ENCODE measurements at places on chromosomes 7 and 10.

DNA sequence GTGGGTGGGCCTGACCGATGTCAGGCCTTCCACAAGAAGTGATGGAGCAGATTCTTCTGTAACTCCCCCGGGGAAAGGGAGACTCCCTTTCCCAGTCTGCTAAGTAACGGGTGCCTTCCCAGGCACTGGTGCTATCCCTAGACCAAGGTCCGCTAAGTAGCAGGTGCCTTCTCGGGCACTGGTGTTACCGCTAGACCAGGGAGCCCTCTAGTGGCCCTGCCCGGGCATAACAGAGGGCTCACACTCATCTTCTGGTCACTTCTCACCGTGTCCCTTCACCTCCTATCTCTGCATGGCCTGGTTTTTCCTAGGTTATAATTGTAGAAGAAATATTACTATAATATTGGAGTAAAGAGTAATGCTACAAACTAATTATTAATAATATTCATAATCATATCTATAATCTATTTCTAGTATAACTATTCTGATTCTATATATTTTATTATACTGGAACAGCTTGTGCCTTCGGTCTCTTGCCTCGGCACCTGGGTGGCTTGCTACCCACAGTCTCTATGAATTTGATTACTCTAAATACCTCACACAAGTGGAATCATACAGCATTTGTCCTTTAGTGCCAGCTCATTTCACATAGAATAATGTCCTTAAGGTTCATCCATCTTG lies 1378.7 kb downstream of the XPNPEP1 start:
- DNase-seq = peak; percentile 88

- no peak for DNase-seq
These were observed 125.8 kb downstream of the CRPPA start for GRCh38 chr7:16295558-16295957.

GRCh38 chr10:43234471-43235041 lies 32.3 kb downstream of the RASGEF1A start:
- no peak for DNase-seq

DNA sequence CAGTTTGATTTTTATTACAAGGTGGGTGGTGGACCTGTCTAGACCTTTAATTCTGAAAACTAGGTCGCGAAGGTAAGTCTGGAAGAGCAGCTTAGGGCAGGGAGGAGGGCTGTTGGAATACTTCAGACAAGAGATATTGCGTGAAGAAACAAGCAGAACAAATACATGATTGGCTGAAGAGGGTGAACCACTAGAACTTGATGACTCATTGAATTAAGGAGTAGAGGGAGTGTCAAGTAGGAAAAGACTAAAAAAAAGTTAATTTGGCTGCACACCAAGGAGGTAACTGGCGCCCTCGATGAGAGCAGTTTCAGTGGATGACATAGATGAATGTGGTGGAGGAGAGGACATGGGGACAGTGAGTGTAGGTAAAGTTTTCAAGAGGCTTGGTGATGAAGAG lies 41.3 kb downstream of the WNT2 start:
- DNase-seq = no peak

- peak; percentile 36 for DNase-seq
These were observed 93.4 kb downstream of the DOCK4 start for GRCh38 chr7:112112822-112113255.

DNA sequence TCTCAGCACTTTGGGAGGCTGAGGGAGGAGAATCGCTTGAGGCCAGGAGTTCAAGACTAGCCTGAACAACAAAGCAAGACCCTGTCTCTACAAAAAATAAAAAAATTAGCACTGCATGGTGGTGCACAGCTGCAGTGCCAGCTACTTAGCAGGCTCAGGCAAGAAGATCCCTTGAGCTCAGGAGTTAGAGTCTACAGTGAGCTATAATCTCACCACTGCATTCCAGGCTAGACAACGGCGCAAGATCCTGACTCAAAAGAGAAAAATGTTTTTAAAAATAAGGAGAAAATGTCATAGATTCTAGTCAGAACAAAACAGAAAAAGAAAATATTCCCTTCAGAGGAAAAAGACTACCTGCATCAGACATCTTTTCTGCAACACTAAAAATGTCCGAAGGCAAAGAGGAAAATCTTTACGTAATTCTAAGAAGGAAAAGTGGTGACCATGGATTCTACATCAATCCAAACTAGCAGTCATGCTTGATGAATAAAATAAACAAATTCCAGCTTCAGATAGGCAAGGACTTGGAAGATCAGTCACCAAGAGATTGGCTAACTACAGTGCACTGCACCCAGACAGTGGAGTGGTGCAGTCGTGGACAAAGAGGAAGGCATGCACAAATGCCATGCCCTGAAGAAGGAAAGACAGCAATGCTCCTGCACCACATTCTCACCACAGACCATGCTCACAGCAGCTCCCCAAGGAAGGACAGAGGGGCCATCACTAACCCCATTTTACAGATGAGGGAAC lies 54.3 kb downstream of the ERCC6 start:
- DNase-seq = no peak

- no peak for DNase-seq
These were observed 1050.0 kb upstream of the GHITM start for GRCh38 chr10:83089335-83089734.

GRCh38 chr10:126129026-126129425 lies 232.7 kb downstream of the FANK1 start:
- no peak for DNase-seq

DNA sequence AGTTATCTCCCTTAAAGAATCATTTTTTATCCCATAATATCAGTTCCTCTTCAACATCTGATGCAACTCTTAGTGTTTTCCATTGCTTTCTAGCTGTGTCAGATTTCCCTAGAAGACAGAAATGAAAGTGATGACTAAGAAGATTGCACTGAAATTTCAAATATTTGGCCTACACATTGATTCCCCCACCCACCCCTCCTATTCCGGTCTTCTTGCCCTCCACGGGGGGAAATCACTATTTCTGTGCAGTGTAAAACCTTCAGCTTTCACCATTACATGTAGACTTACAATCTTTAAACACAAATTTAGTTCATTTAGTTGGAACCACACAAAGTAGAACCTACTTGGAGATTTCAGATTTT lies 63.7 kb upstream of the IL6 start:
- DNase-seq = no peak

DNA sequence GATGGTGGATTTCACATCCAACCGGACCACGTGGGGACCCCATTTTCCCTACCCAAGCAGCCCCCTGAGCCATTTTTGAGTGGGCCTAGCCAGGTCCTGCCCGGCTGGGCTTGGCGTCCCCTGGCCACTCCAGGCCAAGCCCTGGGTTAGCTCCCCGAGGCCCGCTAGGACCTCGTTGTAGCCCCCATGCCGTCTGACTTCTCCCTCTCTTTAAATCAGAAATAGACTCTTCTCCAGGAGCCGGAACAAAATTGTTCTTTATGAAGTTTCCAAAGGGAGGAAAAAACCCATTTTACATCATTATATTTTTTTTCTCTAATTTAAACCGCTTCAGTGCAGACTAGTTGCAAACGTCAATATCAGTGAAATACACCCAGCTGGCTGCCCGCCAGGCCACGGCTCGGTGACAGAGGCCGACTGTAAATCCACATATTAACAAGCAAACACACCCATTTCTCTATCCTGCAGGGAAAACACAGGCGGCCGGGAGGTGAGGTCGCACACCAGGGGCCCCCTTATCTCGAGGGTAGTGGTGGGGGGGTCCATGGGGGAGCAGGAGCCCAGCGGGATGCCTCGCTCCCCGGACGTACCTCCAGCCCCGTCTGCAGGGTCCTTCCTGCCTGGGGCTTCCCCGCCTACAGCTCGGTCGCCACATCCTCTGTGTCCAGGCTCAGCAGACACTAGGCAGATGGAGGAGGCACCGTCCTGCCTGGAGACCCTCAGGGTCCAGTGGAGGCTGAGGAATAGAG lies 72.7 kb downstream of the ELFN1 start:
- peak; percentile 60 for DNase-seq

GRCh38 chr10:95431900-95432342 lies 129.2 kb downstream of the SORBS1 start:
- no peak for DNase-seq

GRCh38 chr10:124366825-124367224 lies 51.9 kb downstream of the OAT start:
- DNase-seq = no peak

GRCh38 chr7:85275204-85275603 lies 88.3 kb upstream of the SEMA3D start:
- no peak for DNase-seq

DNA sequence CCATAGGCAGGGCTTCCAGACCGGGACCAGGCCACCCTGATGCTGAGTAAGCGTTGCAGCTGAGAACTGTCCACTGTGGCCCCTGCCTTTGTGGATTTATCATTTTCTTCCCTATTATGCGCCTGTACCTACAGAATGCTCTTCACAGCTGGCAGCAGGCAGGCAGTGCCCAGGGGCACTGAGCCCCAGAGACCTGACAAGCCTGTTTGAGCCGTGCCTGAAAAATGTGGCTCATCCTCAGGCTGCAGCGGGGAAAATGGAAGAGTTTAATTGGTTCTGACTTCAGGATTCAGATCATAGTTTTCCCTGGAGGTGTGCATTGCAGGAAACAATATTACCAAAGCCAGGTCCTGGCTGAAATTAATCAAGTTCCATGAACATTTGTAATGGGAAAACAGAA lies 200.2 kb downstream of the ZNF438 start:
- DNase-seq = no peak

- DNase-seq = no peak
These were observed 6.6 kb upstream of the PDLIM1 start for GRCh38 chr10:95297402-95297801.

GRCh38 chr10:97307866-97308780 lies 10.9 kb upstream of the FRAT1 start:
- DNase-seq = no peak

GRCh38 chr10:7483848-7484247 lies 73.0 kb upstream of the SFMBT2 start:
- DNase-seq = no peak

DNA sequence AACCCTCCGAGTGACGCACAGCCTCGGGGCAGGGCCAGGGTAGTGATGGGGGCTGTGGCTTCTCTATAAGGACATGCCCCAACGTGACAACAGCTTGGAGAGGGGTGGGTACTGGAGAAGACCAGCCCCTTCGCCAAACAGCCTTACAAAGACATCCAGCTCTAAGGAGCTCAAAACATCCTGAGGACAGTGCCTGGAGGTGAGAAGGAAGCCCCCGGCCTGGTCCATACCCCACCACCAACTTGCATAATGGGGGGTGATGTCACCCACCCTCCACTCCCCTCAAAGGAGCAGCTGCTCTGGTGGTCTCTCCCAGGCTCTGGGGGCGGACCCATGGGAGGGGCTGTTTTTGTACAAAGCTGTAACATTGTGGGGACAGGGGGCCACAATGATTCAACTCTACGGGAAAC lies 15.1 kb downstream of the PRSS2 start:
- DNase-seq = no peak

GRCh38 chr7:110704225-110704624 lies 386.7 kb upstream of the LRRN3 start:
- DNase-seq = no peak

GRCh38 chr10:33113466-33113865 lies 155.4 kb upstream of the ITGB1 start:
- DNase-seq = no peak

- DNase-seq = no peak
These were observed 530.8 kb downstream of the TCERG1L start for GRCh38 chr10:130780763-130781162.

- peak; percentile 56 for DNase-seq
These were observed 193.4 kb upstream of the PRSS58 start for GRCh38 chr7:142451296-142451695.

- no peak for DNase-seq
These were observed 59.9 kb upstream of the AQP1 start for GRCh38 chr7:30851651-30852307.

GRCh38 chr7:148712678-148713329 lies 14.1 kb downstream of the CUL1 start:
- no peak for DNase-seq

DNA sequence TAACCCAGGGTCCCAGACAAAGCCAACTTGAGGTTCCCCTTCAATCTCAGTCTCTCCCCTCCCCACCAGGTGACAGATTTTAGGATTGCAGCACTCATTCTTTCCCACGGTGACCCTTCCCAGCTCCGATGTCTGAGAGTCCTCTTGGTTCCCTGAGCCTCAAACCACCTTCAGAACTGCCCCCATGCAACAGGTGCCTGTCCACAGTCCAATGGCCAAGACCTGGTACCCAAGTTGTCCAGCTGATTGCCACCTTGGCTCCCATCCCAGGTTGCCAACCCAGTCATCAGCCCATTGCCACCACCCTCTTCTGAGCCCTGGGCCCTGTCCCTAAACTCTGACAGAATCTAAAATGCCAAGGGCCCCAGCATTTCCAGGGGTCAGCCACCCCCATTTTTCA lies 53.5 kb downstream of the SLIT1 start:
- no peak for DNase-seq

DNA sequence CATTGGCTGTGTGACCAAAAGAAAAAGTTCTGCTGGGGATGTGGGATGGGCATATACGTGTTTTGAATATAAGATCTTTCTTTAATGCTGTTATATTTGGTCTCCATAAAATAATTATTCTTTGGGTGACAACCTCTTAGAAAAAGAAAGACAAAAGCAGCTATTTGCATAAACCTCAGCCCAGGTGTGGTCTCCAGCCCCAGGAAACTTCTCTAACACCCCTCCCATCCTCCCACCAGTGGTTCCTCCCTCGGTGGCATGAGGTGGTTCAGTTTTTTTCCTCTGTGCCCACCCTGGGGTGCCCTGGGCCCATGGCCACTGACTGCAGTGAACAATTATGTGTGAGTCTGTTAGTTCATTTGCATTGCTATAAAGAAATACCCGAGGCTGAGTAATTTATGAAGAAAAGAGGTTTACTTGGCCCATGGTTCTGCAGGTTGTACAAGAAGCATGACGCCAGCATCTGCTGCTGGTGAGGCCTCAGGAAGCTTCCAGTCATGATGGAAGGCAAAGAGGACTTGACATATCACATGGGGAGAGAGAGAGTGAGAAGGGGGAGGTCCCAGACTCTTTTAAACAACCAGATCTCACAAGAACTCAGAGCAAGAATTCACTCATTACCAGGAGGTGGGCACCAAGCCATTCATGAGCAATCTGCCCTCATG lies 165.9 kb downstream of the CUX1 start:
- no peak for DNase-seq

DNA sequence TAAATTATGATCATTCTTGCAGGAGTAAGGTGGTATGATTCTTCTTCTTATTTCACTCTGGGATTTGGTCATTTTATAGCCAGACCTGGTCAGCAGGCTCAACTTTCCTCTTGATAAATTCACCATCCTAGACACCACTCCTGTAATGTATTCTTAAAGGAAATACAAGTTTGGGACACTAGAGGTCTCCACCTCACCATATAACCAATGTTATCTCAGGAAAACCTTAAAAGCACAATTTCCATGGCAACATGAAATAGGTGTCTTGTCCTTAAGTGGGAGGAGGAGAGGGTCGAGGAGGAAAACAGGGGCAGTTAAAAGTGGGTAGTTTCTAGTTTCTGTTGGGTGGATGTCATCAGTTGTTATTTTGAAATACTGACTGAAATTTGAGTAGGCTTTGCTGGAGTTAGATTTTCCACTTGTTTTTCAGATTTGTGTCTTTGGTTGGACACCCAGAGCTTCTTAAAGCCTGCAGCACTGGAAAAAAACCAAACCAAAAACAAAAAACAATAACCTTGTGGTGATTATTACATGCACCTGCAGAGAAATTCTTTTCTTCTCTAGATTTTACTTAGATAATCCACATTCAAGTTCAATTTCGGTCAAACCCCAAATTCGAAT lies 163.1 kb downstream of the PRKCQ start:
- no peak for DNase-seq
